ENCODE measurements at places on chromosomes 3 and 15.
A peak's percentile ranks its signal among the peaks of the same experiment; 100 is the strongest.

DNA sequence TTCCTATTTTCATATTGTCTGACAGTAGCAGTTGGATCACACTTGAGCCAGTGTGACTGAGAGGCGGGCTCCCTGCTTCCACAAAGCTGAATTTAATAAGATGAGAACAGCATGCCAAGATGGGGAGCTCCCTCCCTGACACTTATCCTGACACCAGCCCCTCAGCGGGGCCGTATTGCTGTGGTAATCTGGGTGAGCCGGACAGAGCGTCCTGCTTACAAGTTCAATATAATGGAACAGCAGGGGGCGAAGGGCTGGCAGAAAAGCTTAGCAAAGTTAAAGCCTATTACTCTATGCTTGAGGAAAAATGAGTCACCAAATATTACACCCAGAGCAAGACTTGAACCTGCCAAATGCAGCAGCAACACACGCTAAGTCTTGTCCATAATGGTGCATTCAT lies 163.8 kb upstream of the CMC1 start:
- no peak for DNase-seq

DNA sequence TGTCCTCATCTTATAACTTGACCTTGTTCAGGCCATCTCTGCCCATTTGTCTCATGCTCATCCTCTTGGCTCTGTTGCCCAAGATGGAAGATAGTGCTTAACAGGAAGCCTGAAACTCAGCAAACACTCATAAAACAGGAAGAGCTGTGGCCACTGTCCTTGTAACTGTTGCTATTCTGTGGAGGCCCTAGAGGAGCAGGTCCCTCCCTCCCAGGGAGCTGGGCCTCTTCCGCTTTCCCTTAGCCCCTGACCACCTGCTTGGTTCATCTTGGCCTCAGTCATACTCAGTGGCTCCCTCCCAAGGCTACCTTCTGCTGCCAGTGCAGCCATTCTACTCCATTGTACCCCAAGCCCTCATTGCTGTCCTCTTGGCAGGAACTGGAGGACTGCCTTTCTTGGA lies 3.5 kb downstream of the MAPKAPK3 start:
- no peak for DNase-seq

DNA sequence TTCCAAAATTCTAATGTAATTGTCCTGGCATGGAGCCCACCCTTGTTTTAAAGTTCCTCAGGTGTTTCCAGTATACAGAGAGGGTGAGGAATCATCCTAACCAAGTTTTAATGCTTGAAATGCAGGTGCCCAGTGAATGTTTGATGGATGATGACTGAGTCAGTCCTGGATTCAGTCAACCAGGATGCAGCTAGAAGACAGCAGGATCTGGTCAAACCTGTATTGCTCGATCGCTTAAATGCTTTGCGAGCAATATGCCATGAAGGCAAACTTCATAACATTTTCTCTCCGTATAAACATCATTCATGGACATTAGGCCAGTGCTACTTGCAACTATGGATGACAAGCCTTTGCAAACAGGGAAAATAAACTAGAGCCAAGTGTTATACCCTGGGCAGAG lies 591.2 kb downstream of the RSL24D1 start:
- no peak for DNase-seq

DNA sequence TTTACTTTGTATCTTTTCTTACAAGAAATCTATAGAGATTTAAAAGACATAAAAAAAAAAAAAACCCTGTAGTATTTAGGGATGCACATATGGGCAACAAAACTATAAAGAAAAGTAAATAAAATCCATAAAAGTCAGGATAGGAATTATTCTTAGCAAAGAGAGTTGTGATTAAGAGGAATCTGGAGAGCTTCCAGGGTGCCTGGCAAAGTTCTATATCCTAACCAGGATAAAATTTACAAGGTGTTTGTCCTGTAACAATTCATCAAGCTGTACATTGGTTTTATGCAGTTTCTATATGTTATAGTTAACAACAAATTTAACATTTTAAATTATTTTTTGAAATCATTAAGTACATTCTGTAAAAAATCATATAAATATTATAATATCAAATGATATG lies 7.9 kb downstream of the SECISBP2L start:
- DNase-seq: no peak

- peak; percentile 76 for DNase-seq
Measured at GRCh38 chr3:171801738-171802589, 8.3 kb downstream of the PLD1 start.

- no peak for DNase-seq
Measured at GRCh38 chr3:13879946-13880810, at the start of gene WNT7A. Gene WNT7A, minus strand, starts transcription at chr3:13880071. Its CDS starts 255 bp downstream, at chr3:13879816.

GRCh38 chr3:8503461-8503860 lies 1.8 kb downstream of the LMCD1 start:
- no peak for DNase-seq

DNA sequence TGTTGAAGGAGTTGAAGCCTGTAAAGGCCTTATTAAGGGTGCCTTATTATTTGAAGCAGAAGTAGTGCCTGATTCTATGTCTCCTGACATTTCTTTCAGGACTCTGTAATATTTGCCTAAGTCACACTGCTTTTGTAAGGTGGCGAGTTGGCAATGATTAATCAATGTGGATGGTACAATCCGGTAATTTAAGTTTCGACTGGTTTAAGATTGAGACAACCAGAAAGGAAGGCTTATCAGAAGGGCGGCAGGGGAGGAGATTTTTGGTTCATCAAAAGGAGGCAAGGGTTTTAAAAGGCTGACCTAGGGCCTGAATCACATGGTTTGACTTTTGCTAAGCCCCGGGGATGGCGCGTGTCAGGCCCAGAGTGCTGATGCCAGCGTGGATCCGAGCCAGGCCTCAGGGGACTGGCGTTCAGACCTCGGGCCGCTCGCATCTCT lies 830 bp upstream of the RNF13 start:
- DNase-seq: peak; percentile 76

- DNase-seq: no peak
Measured at GRCh38 chr3:4820296-4821121, 158.7 kb upstream of the BHLHE40 start.

GRCh38 chr3:145557405-145557804 lies 603.6 kb downstream of the PLOD2 start:
- DNase-seq: no peak

DNA sequence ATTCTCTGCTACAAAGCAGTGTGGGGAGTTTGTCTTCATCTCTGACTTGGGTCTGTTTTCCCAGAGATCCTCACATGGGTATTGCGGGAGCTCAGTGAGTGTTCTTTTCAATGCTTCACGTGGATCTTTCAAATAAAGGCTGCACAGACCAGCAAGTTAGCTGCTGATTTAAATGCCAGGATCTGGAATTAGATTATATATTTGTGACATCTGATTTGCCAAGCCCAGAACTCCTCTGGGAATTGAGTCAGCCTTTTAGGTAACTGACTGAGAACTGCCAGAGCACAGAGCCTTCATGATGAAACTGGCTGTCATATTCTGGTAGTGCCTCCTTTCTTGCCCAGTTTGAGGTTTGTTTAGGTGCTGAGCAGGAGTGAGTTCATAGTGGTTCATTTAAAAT lies 14.7 kb downstream of the EDEM1 start:
- no peak for DNase-seq

GRCh38 chr15:64110950-64111678 lies 15.3 kb downstream of the SNX1 start:
- DNase-seq: no peak

GRCh38 chr3:184360929-184361531 lies 375 bp downstream of the CLCN2 start:
- DNase-seq: no peak

GRCh38 chr3:23944007-23944783 lies 891 bp upstream of the NR1D2 start:
- no peak for DNase-seq

- no peak for DNase-seq
Measured at GRCh38 chr15:62147149-62147548, 17.9 kb downstream of the C2CD4B start.

DNA sequence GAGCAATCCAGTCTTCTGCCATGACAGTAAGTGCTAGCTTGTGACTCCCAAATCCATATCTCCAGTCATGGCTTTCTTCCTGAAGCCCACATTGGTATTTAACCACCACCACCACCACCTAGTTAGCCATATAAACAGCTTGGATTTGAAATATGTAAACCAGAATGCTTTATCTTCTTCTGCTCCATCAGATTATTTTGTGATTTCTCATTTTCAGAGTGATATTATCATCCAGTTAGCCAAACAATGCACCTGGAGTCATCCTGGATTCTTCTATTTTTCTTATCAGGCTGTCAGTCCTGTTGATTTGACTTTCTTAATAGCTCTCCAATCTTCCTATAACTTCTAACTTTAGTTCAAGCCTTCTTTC lies 124.3 kb upstream of the PTX3 start:
- DNase-seq: no peak

GRCh38 chr3:12906141-12906915 lies 65.0 kb upstream of the RPL32 start:
- DNase-seq: no peak

DNA sequence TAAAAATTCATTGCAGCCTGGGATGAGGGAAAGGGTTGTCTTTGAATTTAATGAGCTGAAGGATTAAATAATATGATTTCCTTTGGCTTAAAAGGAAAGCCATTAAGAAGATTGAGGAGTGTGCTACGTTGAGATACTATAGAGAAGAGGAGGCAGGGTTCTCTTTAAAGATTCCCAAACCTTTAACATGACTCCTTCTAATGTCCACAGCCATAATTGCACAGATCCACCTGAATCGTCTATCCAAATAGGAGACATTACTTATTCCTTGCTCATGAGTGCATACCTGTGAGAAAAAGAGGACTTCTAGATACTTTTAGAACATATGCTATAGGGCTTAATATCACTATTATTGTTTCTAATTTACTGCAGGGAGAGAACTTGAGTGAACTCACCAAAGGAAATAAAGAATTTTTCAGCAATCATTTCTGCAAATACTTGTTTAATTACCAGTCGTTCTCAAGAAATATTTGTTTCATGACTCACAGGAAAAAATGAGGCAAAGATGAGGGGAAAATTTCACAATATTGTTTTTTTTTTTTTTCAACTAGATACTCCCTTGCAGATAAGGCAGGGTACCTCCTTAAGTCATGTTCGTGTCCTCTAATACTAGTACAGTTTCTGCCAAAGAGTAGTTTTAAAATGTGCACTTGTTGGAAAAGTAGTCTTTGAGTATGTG lies 8.9 kb upstream of the SUCNR1 start:
- DNase-seq: peak; percentile 17

GRCh38 chr3:156619376-156619775 lies 55.0 kb upstream of the TIPARP start:
- DNase-seq: no peak

- DNase-seq: no peak
Measured at GRCh38 chr15:87846746-87847145, 409.8 kb downstream of the NTRK3 start.

- DNase-seq: no peak
Measured at GRCh38 chr3:157573281-157573680, 70.1 kb upstream of the VEPH1 start.

DNA sequence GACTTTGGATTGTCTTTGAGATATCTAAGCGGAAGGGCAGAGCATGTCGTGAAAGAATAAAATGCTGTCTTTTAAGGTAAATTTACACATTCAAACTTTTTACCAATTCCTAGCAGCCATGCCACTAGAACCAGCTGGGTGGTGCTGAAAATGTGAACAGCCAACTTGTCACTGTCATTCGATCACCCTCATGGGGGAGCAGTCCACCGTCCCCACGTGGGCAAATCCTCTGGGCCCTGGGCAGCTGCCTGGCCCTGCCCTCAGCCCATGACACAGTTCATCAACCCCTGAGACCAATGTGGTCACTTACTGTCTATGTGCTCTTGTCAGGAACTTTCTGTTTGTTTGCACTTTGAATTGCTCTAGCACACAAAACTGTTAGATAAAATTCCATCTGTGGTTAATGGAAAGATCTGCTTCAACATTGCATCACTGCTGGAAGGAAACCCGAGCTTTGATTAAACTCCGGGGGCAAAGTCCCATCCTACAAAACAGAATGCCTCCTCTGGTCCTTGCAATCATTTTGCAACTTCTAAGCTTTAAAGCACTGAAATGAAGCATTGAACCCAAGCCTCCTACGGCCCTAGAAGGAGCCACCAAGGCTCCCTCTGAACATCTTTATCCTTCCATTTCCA lies 50.1 kb downstream of the PCSK6 start:
- no peak for DNase-seq

GRCh38 chr3:178480795-178481194 lies 55.4 kb upstream of the KCNMB2 start:
- no peak for DNase-seq

- no peak for DNase-seq
Measured at GRCh38 chr15:100537331-100537730, 8.6 kb upstream of the CERS3 start.

- DNase-seq: no peak
Measured at GRCh38 chr3:59246719-59247401, 197.0 kb upstream of the CFAP20DC start.

- no peak for DNase-seq
Measured at GRCh38 chr3:14064910-14065309, 59.8 kb downstream of the CHCHD4 start.

GRCh38 chr3:12818773-12819172 lies 22.3 kb downstream of the CAND2 start:
- DNase-seq: no peak

Data from Panc1 (cell line).